ENCODE measurements at places on chromosomes 11 and 22.
A peak's percentile ranks its signal among the peaks of the same experiment; 100 is the strongest.

DNA sequence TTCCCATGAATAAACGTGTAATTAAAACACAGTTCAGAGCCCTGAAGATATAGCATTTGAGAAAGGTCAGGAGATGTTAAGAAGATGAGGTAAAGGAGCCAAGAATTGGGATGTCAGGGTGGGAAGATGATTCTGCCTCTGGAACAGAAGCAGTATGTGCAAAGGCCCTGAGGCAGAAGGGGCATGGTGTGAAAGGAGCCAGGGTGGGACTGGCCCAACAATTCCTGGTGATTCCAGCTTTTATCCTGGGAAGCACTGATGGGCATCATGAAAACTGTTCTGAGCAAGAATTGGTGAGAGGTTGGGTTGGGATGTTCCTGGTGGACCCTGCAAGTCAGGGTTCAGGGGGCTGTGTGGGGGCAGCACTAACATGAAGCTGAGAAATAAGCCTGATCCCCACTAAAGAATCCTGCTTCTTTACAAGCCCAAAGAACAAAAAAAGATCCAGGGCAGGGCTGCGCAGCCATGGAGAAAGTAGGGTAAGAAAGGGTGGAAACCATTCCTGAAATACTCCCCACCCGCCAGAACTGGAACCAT is 2.5 kb upstream of the FXYD6 start:
- no peak for DNase-seq

- DNase-seq, result no peak
Measured at GRCh38 chr22:35686298-35686697, 31.4 kb upstream of the APOL5 start.

- DNase-seq, result no peak
Measured at GRCh38 chr11:93822359-93822758, 28.1 kb downstream of the VSTM5 start.

- DNase-seq, result no peak
Measured at GRCh38 chr11:2411446-2412305, 11.1 kb downstream of the TSSC4 start.

DNA sequence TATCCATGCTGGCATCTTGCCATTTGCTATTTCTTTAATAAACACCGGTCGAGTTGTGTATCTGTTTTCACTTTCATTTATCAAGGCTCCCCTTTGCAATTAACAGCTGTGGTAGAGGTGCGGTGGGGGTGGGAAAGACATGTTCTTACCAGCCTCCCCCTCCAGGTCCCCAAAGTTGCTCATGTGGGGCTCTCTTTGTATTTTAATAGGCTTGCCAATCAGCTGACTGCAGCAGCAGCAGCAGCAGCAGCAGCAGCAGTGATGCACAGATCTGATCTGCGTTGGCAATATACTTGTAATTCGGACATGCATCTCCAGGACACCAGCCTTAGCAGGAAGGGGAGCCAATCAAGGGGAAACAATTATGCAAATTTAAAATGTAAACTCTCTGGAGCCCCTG is 40.3 kb upstream of the E2F8 start:
- DNase-seq, result no peak

- no peak for DNase-seq
Measured at GRCh38 chr11:13786688-13787087, 118.2 kb downstream of the FAR1 start.

DNA sequence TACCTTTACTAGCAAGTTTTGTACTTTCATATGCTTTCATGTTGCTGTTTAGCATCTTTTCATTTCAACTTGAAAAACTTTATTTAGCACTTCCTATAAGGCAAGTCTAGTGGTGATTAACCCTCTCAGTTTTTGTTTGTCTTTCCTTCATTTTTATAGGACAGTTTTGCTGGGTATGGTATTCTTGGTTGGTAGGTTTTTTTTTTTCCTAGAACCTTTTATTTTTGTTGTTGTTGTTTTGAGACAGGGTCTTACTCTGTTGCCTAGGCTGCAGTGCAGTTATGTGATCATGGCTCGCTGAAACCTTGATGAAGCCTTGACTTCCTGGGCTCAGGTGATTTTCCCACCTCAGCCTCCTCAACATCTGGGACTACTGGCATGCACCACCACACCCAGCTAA is 29.9 kb upstream of the SLC5A1 start:
- DNase-seq, result no peak

GRCh38 chr22:47213571-47214230 is 451.3 kb downstream of the TBC1D22A start:
- DNase-seq, result no peak

GRCh38 chr11:18590571-18590970 is 2.0 kb upstream of the UEVLD start:
- DNase-seq, result no peak

DNA sequence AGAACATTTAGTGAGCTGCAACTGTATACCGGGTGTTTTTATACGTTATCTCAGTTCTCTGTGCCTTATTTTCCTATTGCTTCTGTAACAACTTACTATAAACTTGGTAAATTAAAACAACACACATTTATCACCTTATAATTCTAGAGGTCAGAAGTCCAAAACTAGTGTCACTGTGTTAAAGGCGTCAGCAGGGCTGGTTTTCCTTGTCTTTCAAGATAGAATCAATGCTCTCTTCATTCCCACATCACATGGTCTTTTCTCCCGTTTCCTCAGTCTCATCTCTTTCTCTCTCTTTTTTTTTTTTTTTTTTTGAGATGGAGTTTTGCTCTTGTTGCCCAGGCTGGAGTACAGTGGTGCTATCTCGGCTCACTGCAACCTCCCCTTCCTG is 36.1 kb downstream of the MB start:
- DNase-seq, result no peak

GRCh38 chr11:104772806-104773241 is 125.4 kb downstream of the CASP12 start:
- DNase-seq, result no peak

- peak; percentile 46 for DNase-seq
Measured at GRCh38 chr22:24727218-24727851, 47.2 kb downstream of the PIWIL3 start.

Measured in NCI-H510A (cell line).